ENCODE measurements at places on chromosomes 13 and 19.

DNA sequence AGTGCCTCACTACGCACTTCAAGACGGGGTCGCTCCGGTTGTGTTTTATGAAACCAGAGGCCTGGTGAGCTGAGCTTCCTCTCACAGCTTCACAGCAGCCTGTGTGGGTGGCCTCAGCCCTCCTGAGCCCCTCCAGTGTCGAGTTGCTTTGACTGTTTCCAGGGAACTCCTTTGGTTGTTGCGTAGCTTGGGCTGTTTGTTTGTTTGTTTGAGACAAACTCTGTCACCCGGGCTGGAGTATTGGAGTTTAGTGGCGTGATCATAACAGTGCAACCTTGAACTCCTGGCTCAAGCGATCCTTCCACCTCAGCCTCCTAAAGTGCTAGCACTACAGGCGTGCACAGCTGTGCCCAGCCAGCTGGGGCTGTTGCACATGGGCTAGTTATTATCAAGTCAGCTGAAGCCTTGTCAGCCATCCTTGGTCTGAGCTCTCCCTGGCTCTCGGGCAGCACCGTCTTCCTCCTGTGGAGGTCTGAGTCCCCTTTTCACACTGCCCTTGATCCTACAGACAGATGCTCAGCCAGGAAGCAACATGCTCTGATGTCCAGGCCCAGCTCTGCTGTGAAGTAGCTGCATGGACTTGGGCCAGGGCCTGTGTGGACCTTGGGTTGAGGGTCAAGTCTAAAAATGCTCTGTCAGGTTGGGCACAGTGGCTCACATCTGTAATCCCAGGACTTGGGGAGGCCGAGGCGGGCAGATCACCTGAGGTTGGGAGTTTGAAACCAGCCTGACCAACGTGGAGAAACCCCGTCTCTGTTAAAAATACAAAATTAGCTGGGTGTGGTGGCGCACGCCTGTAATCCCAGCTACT lies 10.2 kb downstream of the DOT1L start:
- no peak for DNase-seq

GRCh38 chr19:46080561-46080960 lies 39.8 kb upstream of the IGFL4 start:
- DNase-seq: no peak

DNA sequence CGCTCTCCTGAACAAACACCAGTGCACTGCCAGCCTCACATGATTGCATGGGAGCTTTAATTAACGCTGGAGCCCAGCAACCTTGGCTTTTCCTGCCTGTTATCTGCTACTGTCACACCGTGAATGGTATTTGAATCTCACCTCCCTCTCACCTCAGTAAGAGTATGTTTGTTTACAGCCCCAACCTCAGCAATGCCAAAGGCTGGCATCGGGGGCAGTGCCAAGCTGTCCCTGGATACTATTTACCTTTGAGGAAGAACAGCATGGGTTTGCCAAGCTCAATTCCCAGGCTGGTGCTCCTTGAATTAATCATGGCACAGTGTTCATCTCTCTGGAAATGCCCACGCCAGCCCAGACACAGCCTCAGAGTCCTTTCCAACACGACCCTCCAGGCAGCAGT lies 57.2 kb upstream of the SERPINE3 start:
- no peak for DNase-seq

DNA sequence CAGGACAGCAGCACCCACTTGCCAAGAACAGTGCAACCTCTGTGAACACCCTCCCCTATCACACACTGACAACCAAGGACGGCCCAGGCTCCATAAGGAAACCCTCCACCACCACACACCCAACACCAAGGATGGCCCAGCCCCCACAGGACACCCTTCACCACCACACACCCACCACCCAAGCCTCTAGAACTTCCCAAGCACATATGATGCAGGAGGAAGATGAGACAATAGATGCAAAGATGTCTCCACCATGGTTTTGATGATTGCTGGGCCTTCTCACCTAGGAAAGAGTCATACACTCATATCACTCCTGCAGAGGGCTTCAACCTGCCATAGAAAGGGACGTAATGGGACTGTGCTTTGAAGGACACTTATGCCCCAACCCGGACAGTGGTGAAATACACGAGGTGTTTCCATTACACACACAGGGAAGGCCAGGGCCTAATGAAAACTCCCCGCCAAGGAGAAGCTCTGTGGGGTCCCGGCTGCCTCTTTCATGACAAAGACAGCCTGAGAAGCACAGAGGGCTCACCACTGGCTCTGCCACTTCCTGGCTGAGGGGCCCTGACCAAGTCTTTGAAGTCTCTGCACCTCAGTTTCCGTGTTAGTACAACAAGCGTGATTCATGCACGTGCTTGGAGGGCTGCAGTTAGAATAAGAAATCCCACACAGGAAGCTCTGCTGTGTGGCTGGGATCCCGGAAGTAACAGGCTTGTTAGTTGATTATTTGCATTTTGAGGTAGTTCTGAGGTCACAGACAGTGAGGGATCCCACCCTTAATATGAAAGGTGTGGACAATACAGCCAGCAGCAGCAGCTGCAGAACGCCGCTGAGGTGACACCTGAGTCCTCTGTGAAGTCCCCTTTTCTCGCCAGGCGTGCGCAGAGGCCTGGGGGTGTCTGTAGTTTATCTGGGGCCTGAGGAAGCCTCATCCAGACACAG lies 61.9 kb upstream of the ATP12A start:
- DNase-seq: no peak

- no peak for DNase-seq
These were observed 30.5 kb downstream of the VAV1 start for GRCh38 chr19:6803036-6803404.

Measured in NCI-H1694 (cell line).